Left lung (tissue), 14 donors: ENCODE measurements at places on chromosomes 1 and 21. TPM values are rescaled to one million over a fixed set of nuclear protein-coding genes. Genes with fewer than 3 reads are reported as not detected.

DNA sequence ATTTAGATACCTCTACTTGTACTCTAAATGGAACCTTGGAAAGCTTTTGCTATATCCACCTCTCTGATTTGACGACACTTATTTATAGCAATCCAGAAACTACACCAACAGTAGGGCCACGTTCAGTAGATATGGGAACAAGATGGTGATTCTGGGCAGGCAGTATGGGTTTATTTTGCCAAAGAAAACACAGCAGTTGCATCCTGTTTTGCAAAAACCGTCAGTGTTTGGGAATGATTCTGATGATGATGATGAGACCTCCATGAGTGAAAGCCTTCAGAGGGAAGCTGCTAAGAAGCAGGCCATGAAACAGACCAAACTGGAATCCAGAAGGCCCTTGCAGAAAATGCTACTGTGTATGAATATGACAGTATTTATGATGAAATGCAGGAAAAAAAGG, 41.5 kb upstream of the NEXN start:
- no peak for DNase-seq

GRCh38 chr1:74053407-74053806, 144.6 kb downstream of the LRRIQ3 start:
- DNase-seq: no peak

The OR2C3 gene
- 0.03 TPM for polyA plus RNA-seq

GRCh38 chr1:75131565-75132241, 2.5 kb upstream of the LHX8 start:
- DNase-seq: peak; percentile 20

The MROH9 gene
- 0.84 TPM for polyA plus RNA-seq

DNA sequence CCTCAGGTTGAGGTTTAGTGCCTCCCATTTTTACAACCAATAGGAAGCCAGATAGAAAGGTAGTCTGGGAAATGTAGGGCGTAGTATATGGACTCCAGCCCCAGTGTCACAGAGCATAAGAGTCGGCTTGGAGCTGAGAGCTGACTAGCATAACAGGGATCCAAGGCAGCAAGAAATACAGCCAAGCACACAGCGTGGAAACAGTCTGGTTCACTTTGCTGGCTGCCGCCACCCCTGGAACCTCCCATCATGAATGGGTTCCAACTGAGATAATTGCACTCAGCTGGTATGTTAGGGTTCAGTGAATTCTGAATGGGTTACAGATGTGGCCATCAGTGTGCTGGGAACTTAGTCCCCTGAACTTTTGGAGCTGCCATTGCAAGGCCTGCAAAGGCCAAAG, 76.7 kb upstream of the GPR88 start:
- DNase-seq: no peak

DNA sequence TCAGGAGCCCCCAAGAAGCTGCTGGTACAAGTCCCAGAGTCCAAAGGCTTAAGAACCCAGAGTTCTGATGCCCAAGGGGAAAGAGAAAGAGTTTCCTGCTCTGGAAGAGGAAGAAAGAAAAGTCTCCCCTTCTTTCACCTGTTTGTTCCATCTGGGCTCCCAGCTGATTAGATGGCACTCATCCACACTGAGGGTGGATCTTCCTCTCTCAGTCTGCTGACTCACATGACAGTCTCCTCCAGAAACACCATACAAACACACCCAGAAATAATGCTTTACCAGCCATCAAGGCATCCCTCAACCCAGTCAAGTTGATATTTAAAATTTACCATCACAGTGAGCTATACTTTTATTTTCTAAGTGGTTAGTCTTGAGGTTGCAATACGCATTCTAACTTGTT, 257.9 kb downstream of the PAPPA2 start:
- no peak for DNase-seq

GRCh38 chr1:62260688-62261087, 58.5 kb downstream of the KANK4 start:
- DNase-seq: no peak

- peak; percentile 68 for DNase-seq
Measured at GRCh38 chr21:26169611-26170470, 729 bp downstream of the APP start.

DNA sequence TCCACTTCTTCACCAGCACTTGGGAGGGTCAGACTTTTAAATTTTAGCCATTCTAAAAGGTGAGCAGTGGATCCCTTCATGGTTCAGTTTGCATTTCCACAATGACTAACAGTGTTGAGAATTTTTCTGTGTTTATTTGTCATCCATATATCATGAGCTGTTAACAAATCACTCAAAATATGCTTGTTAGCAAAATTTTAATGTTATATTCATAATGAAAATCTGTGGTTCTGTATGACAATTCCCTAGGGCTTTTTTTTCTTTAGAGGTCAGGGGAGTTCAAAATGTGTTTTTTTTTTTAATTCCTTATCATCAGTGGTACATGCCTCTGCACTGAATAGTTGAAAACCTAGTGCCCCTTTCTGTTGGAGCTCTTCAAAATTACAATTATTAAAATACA, 682.2 kb upstream of the ADGRL2 start:
- no peak for DNase-seq

The SLC16A4 gene
- polyA plus RNA-seq: 7.2 TPM

GRCh38 chr1:92441697-92442342, 44.9 kb downstream of the GFI1 start:
- DNase-seq: no peak

DNA sequence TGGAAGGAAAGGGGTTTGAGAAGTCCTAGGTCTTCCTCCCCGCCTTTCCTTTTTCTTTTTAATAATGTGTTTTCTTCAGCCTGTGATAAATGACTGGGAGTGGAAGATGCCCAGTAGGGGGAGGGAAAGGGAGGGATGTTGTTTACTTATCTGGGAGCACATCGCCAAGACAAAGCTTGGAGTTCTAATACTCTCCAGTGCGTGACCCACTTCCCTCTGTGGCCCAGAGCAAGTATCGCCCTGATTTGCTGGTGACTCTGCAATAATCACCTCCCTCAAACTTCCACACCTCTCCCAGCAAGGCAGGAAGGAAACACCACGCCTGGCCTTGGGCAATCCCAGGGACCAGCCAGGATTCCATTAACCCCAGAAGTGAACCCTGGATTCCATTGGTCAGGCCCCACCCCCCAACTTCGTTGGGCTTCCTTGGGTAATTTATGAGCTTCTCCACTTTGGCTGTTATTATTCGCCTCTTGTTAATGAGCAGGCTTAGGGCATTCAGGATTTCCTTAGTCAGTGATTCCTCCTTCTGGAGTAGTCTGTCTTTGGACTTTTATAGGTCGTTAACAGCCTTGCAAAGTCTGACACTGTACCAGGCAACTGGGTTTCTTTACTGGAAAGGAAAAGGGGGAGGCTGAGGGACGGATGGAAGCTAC, 24.3 kb upstream of the GRHL3 start:
- DNase-seq: no peak
